Thoracic aorta (tissue), 2 donors: ENCODE measurements at places on chromosomes 7 and 10.

- H3K4me3 ChIP-seq = no peak overlapping the region
- no peaks in the 10 kb centered on the region for H3K27me3 ChIP-seq
- no peak overlapping the region for H3K27ac ChIP-seq
- H3K4me1 ChIP-seq = no peaks in the 10 kb centered on the region
- DNase-seq = no peak
Observed at GRCh38 chr10:5147255-5147980, 37.5 kb downstream of the AKR1C8 start.

DNA sequence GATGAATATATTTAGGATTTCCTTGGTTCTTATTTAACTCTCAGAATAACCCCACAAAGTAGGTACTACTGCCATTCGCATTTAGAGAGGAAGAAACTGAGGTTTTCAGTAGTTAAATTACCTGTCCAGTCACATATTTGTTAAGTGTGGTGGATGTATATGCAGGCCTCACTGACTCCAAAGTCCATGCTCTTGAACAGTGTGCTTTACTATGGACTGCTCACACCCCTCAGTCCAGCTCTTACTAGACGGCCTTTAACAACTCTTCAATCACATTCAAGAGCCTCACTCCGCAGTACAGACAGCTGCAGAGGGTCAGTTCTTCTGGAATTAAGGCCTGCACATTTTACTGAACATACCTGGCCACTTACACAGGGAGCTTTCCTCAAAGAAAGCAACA lies 36.2 kb downstream of the ZNF248 start:
- no peaks in the 10 kb centered on the region for H3K36me3 ChIP-seq
- H3K27me3 ChIP-seq = no peaks in the 10 kb centered on the region
- DNase-seq = no peak
- no peak overlapping the region for H3K27ac ChIP-seq

GRCh38 chr10:113958631-113959382 lies 84.9 kb upstream of the ADRB1 start:
- no peaks in the 10 kb centered on the region for H3K36me3 ChIP-seq
- DNase-seq = no peak
- H3K4me1 ChIP-seq = peaks cover 3% of the 10 kb centered on the region
- H3K4me3 ChIP-seq = no peak overlapping the region

DNA sequence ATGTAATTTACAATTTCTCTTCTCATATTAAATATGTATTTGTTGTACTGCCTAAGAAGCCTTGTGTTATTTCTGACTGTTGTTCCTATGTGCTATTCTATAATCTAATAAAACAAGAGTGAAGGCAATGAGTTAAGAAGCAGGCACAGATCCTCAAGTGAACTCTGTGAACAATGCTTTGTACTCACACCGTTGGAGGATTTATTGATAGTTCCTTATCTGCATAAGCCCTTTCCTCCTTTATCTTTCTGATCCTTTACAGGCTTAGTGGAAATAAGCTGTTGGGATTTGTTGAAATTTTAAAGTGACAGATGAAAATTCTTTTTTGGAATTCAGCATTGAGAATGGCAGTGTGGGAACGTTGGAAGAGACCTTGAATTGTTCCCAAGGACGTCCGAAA lies 329.6 kb upstream of the NPVF start:
- H3K36me3 ChIP-seq = no peaks in the 10 kb centered on the region
- no peak overlapping the region for H3K4me3 ChIP-seq
- H3K27ac ChIP-seq = no peak overlapping the region
- peaks cover 12% of the 10 kb centered on the region for H3K4me1 ChIP-seq
- no peaks in the 10 kb centered on the region for H3K27me3 ChIP-seq

GRCh38 chr10:80427541-80427940 lies 19.2 kb downstream of the PRXL2A start:
- peaks cover 13% of the 10 kb centered on the region for H3K36me3 ChIP-seq
- H3K4me3 ChIP-seq = no peak overlapping the region
- H3K4me1 ChIP-seq = no peaks in the 10 kb centered on the region

- no peaks in the 10 kb centered on the region for H3K27me3 ChIP-seq
- DNase-seq = no peak
- peaks cover 27% of the 10 kb centered on the region for H3K4me1 ChIP-seq
- no peak overlapping the region for H3K4me3 ChIP-seq
- H3K36me3 ChIP-seq = no peaks in the 10 kb centered on the region
- H3K27ac ChIP-seq = no peak overlapping the region
Observed at GRCh38 chr10:123804716-123805115, 86.9 kb downstream of the CPXM2 start.

DNA sequence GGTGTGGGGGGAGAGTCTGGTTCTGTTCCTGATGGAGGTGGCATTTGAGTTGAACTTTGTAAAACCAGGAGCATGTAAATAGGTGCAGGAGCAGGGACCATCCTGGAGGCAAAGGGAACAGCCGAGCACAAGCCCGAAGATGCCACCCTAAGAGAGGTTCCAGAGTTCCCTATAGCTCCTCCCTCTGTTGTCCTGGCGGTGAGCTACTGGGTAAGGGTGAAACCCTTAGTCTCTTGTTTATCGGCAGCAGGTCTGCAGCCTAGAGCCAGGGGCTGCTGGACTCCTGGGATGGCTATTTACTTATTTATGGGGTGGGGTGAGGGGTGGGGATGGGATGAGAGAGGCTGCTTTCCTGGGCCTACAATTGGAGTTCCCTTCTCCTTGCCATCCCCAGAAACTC lies 6.5 kb upstream of the LBX1 start:
- no peak for DNase-seq
- H3K27ac ChIP-seq = no peak overlapping the region
- no peak overlapping the region for H3K4me3 ChIP-seq
- peaks cover 28% of the 10 kb centered on the region for H3K27me3 ChIP-seq

DNA sequence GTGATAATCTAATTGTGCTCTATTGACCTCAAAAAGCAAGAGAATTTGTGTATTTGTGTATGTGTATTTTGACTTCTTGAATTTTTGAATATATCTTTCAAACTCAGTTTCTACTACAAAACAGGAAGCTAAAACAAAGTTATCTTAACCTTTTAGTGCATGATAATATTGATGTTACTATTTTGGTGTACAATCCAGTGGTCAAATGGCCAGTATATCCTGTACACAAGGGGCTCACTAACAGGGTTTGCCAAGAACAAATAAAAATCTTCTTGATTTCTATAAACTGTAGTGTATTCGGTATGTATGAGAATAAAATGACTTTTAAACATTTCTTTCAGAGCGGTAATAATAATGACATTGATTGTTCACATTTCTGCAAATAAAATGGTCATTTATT lies 69.6 kb downstream of the FOXP2 start:
- H3K4me1 ChIP-seq = no peaks in the 10 kb centered on the region
- no peak for DNase-seq
- H3K4me3 ChIP-seq = no peak overlapping the region
- no peaks in the 10 kb centered on the region for H3K27me3 ChIP-seq
- no peak overlapping the region for H3K27ac ChIP-seq

- DNase-seq = no peak
- no peaks in the 10 kb centered on the region for H3K36me3 ChIP-seq
- H3K4me3 ChIP-seq = no peak overlapping the region
- H3K27me3 ChIP-seq = no peaks in the 10 kb centered on the region
- H3K27ac ChIP-seq = no peak overlapping the region
Observed at GRCh38 chr10:29157321-29157720, 131.5 kb upstream of the LYZL1 start.

DNA sequence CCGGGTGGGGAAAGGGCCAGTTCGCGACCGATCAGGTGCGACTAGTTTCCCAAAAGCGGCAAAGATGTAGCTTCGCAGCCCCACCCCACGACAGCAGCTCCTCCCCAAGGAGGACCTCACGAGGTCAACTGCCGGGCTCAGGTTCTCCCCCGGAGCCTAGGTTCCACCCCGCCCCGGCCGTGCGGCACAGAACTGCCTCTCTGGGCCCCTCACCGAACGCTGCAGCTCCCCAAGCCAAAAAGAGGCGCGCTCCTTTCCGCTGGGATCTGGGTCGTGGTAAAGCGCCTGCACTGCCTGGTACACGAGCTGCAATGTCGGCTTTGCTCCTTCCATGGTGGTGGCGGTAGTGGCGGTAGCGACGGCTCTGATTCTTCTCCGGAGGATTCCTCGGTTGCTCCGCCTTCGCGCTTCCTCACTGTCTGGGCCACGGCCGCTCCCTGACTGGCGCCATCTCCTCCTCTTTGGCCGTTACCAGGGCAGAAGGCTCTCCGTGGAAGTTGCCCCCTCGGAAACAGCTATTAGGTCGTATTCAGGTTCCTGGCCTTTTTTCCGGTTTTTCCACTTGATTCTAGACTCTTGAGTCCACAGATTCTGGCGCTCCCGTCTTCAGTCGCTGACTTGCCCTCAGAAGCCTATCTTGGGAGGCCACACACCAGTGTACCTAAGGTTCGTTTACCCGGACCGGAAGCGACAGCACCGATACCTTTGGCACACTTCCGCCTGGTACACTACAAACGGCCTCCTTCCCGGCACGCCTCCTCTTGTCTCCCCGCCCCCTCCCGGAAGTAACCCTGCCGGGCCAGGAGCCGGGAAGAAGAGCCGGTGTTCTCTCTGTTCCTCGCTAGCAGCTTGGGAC lies at the start of gene TNPO3:
TSS of gene TNPO3 (minus strand) at position 674 of the 856 bp plus-strand sequence. CDS start at position 333, 341 bp downstream.
- DNase-seq = peak; percentile 83
- no peaks in the 10 kb centered on the region for H3K36me3 ChIP-seq
- H3K4me3 ChIP-seq = peak within 1 kb of the TSS; percentile 87
- no peaks in the 10 kb centered on the region for H3K27me3 ChIP-seq

DNA sequence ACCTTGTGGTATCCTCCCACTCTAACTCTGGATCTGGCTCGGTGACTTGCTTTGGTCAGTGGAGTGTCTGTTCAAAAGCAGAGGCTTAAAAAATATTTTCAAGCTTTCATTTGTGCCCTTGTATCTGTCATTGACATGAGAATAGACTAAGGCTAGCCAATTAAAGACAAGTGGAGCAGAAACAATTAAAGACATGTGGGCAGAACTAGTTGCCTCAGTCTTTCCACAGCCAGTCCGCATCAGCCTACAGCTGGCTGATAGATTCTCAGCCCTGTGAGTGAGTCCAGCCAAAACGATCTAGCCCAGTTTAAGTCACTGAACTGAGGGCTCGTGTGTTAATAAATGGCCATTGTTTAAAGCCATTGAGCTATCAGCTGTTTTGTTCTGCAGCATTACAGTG lies 185.2 kb upstream of the DGKB start:
- H3K4me1 ChIP-seq = no peaks in the 10 kb centered on the region
- no peaks in the 10 kb centered on the region for H3K27me3 ChIP-seq
- no peak for DNase-seq
- no peaks in the 10 kb centered on the region for H3K36me3 ChIP-seq

GRCh38 chr7:42628054-42628453 lies 283.8 kb downstream of the C7orf25 start:
- H3K4me3 ChIP-seq = no peak overlapping the region
- no peak for DNase-seq
- peaks cover 10% of the 10 kb centered on the region for H3K4me1 ChIP-seq
- H3K27ac ChIP-seq = no peak overlapping the region
- no peaks in the 10 kb centered on the region for H3K27me3 ChIP-seq

DNA sequence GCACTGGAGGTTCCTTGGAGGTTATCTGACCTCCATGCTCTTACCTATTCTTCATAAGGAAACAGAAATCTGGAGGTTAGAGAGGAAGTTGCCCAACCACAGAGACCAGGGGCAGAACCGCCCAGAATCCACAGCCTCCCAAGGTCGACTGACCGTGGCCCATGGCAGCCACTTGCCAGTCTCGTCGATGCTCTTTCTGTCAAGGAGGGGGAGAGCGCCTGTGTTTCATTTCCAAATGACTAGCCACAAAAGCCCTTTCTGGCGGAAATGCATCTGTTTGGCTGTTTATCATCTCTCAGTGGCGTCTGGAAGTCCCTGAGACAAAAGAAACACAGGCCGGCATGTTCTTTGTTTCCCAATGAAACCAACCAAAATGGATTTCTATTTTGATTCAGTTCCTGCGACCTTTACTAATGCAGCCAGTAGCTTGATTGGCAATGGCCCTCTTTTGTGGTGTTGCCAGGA lies 2.9 kb downstream of the RAMP3 start:
- H3K4me3 ChIP-seq = no peak overlapping the region
- DNase-seq = no peak
- H3K27ac ChIP-seq = no peak overlapping the region
- H3K4me1 ChIP-seq = no peaks in the 10 kb centered on the region
- no peaks in the 10 kb centered on the region for H3K36me3 ChIP-seq

- H3K27me3 ChIP-seq = no peaks in the 10 kb centered on the region
- H3K36me3 ChIP-seq = no peaks in the 10 kb centered on the region
- DNase-seq = no peak
- H3K4me1 ChIP-seq = peaks cover 13% of the 10 kb centered on the region
- H3K4me3 ChIP-seq = no peak overlapping the region
- H3K27ac ChIP-seq = no peak overlapping the region
Observed at GRCh38 chr7:96061844-96062243, 260.1 kb downstream of the SLC25A13 start.

DNA sequence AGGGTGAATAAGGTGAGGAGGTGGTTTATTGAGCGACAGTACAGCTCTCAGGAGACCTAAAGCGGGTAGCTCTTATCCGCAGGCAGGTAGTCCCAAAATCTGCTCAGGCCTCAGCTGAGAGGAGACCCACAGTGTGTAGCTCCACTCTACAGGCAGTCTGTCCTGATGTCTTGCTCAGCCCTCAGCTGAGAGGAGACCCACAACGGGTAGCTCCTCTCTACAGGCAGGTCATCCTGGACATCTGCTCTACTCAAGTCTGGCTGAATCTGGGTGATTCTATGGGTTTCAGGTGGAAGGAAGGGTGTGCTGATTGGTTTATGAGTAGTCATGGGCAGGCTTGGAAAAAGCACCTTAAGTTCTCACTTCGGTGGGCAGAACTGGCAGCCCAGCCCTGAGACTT lies 55.6 kb upstream of the ABCB5 start:
- H3K36me3 ChIP-seq = no peaks in the 10 kb centered on the region
- no peaks in the 10 kb centered on the region for H3K27me3 ChIP-seq
- H3K4me3 ChIP-seq = no peak overlapping the region
- H3K27ac ChIP-seq = no peak overlapping the region
- DNase-seq = no peak
- no peaks in the 10 kb centered on the region for H3K4me1 ChIP-seq

- H3K4me3 ChIP-seq = no peak overlapping the region
- no peaks in the 10 kb centered on the region for H3K4me1 ChIP-seq
- no peak for DNase-seq
- no peak overlapping the region for H3K27ac ChIP-seq
Observed at GRCh38 chr10:66803174-66803573, 122.7 kb upstream of the LRRTM3 start.

DNA sequence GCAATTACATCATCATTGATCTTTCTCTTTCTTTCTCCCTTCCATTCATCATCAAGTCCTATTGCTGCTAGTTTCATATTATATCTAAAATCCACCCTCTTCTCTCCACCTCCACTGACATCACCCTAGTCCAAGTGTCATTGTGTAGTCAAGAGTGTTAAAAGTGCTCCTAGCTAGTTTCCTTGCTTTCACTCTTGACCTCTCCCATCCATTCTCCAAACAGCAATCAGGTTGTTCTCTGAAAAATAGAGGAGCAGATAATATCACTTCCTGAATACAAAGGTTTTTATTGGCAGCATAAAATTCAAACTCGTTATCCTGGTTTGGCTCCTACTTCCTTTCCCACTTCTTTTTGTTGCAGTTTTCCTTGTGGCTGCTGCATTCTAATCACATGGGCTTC lies 61.6 kb upstream of the PHF14 start:
- no peaks in the 10 kb centered on the region for H3K4me1 ChIP-seq
- no peak for DNase-seq
- no peaks in the 10 kb centered on the region for H3K27me3 ChIP-seq
